ENCODE measurements at places on chromosomes 4 and X.

DNA sequence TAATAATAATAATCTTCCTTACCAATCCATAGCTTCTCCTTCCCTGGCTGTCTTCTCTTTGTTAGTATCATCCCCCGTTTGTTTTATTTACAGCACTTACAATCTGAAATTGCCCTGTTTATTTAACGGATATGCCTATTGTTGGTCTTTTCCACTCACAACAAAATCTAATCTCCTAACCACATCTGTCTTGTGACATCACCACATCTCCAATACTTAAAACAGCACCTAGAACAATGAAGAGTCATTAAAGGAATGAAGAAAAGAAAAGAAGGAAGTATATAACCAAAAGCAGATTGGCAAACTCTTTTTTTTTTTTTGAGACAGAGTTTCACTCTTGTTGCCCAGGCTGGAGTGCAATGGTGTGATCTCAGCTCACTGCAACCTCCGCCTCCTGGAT, 38.7 kb upstream of the JADE1 start:
- DNase-seq = no peak

DNA sequence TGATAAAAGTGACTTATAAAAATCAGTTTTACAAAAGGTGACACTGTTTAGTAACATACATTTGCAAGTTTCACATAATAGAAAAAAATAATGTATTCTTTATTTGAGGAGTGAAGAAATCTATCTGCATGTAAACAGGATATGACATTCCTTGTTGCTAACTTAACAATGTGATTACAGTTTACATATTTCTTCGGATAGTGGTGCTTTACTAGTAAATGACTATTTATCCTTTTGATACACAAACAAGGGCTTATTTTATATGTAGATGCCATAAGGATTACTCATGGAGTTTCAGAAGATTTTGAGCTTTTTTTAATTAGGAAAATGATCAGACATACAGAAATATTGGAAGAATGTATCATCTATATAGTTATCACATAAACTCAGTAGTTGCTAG, 126.5 kb downstream of the SLIT2 start:
- DNase-seq = no peak

DNA sequence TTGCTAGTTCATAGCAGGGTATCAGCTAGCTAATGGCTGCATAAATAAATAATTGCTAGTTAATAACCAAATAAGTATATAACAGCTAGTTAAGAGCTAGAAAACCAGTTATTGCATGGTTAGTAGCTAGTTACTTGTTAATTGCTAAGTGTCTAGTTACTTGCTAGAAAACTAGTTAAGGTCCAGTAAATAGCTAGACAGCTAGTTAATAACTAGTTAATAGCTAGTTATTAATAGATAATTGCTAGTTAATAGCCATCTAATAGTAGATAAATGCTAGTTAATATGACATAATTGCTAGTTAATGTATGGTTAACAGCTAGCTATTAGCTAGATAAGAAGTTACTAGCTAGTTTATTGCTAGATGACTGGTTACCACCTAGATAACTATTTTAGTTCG, 629.9 kb upstream of the CT83 start:
- DNase-seq = no peak

- DNase-seq = peak; percentile 89
Measured at GRCh38 chrX:17792826-17793225, 55.5 kb downstream of the SCML1 start.

DNA sequence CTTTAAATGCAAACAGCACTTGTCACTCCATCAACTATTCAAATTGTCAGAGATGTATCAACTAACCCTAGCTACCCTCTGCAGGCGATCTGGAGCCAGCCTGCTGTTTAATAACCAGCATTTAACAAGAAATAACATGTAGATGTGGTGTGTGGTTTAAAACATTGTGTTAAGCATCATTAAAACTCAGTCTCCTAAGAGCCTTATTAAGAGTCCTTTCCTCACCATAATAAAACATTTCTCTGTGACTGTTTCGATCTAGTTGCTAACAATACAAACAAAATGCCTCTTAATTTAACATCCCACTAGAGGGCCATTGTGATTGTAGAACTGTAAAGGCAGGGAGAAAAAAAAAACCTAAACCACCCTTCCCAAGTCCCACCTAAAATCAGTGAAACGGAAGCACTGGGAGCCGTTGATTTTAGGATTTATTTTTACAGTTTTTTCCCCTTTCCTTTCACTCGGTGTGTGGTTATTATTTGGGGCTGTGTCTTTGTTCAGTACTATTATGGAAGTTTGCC, 708.6 kb downstream of the C4orf33 start:
- DNase-seq = no peak

DNA sequence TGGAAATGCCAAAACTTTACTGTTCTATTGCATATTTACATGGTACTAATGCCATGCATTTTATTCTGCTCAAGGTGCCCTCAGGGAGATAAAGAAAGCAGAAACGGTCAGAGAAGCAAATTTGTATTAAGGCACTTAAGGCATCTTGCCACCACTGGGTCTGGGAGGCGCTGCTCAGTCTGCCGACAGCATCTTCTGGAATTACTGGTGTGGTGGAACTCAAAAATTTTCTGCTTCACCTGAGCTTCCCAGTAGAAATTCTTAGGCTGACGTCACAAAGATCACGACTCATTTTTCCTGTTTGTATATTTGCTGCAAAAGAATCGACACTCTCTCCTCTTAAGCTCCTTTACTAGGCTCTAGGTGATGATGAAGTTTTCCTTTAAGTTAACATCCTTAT, 3.0 kb downstream of the RASSF6 start:
- DNase-seq = no peak

DNA sequence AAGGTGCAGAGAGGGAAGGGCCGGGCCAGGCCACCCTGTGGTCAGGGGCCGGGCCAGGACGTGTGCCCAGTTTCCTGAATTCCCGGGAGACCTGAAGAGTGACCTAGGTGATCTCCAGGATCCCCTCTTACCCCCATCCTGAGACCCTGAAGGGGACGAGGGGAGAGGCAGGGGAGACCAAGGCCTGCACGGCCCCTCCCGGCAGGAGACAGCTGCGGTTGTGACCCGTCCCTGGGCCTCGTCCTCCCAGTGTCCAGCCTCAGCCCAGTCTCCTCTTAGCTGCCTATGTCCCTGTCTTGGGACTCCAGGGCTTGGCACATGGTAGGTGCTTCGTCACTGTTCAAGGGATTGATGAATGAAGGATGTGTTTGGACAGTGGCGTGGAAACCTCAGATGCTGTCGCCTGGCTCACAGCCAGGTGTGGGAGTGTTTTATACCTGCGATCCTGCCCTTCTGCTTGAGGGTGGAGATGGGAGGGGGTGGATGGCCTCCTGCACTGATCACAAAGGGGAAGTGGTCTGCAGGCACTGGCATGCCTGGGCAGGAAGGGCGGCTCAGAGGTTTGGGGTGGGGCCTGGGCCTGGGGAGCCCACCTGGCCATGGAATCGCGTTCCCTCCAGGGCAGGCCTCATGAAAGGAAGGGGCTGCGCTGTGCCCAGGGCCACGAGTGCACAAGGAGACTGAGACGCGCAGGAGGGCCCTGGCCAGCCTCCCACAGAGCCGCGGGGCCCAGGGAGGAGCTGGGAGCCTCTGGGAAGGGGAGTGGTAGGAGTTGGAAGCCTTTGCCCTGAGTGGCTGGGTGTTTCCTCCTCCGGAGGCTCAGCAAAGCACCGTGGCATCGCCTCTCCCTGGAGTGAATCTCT, 6.9 kb downstream of the SH3TC1 start:
- DNase-seq = no peak

GRCh38 chr4:24952667-24953066, 39.8 kb upstream of the CCDC149 start:
- DNase-seq = no peak

DNA sequence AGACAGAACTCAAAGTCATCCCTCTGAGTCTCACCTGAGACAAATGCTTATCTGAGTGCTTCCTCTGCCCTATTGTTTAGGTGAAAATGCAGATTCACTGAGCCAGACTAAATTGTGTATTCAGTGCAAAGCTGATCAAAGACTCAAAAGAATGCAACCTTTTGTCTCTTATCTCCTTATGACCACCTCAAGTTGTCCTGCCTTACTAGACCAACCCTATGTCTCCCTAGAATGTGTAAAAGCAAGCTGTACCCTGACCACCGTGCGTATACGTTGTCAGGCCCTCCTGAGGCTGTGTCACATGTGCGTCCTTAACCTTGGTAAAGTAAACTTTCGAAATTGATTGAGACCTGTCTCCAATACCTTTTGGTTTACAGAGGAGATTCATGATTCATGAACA, 63.6 kb upstream of the SH3RF1 start:
- no peak for DNase-seq

DNA sequence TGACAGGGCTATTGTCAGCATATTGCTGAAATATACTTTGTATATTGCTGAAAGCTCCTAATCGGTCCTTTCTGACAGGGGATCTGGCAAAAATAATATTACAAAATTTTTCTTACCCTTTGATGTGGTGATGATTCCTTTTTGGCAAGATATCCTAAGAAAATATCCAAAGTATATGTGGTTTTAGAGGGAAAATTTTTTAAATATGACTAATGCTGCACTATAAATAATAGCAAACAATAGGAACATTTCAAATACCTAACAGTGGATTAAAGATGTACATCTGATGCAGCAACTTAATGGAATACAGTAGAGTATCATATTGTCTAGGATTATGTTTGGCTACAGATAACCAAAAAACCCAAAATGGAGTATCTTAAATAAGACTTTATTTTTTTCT, 49.6 kb downstream of the RRAGB start:
- no peak for DNase-seq

DNA sequence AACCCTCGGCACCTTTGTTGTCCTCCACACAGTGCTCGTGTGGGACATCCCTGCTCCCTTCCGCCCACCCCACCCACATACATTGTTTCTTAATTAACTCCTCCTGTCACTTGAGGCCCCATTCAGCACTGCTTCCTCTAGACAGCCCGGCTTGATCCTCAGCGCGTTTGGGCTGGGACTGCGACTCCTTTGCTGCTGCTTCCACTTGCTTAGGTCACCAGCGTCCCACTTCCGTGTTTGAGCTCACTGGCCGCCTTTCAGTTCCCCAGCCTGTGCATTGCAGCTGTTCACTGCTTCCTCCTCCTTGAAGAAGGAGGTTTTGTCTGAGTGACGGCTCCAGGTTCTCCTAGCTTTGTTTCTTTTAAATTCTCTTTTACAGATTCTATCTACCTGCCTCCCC, 16.1 kb downstream of the RNF4 start:
- DNase-seq = peak; percentile 35

DNA sequence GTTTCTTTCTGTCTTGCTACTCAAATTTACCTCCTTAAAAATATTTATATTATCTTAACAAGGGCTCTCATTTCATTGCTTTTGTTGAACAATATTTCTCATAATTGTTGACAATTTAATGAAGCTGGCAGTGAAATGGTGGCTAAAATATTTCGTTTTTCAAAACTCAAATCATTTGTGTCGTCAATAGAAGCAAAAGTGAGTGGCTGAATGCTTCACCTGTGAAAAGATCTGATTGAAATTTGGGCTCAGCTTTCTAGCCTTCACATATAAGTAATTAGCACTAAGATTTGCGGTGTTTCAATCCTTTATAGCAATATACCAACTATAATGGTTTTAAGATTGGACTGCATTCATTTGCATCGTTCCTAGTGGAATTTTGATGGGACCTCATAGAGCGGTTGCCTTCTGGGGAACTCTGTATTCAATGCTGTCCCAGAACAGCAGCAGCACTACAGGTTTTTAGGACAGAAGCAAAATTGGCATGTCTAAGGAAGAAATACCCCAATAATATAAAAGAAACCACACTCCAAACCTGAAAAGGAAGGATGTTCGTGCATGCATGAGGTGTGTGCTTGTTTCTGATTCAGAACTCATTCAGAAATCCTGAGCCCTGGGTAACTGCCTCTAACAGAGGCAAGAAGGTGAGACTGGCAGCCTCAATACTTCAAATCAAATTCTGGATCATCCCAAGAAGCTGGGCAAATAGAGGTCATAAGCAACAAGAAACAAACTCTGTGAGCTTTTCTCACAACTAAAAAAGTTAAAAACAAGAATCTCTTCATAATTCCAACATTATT, 2.5 kb downstream of the CXCL1 start:
- no peak for DNase-seq

- DNase-seq = no peak
Measured at GRCh38 chrX:153226344-153227185, 47.5 kb downstream of the MAGEA1 start.

GRCh38 chr4:16472537-16472936, 246.3 kb upstream of the TAPT1 start:
- no peak for DNase-seq

- no peak for DNase-seq
Measured at GRCh38 chr4:2407991-2408342, 10.5 kb downstream of the ZFYVE28 start.

DNA sequence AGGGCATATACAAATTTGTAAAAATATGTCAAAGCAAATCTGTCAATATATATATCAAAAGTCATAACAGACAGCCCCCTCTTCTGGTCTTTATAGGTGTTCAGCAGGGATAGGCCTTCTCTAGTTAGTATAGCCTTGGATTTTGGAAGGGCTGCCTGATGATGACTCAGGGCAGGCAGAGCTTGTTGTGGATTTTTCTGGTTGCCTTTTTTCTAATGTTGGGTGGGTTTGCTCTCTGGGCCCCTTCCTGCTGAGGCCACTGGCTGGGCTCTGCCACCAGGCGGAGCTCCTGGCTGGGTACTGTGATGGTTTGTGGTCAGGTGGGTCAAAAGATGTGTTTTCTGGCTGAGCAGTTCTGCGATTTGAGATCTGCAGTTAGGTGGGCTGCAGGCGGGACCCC, 294.2 kb downstream of the GRIA2 start:
- DNase-seq = no peak

- peak; percentile 8 for DNase-seq
Measured at GRCh38 chrX:153885968-153886903, at the start of gene L1CAM. L1CAM (minus strand) TSS chrX:153886173; CDS start chrX:153875836, 10,337 bp downstream.

DNA sequence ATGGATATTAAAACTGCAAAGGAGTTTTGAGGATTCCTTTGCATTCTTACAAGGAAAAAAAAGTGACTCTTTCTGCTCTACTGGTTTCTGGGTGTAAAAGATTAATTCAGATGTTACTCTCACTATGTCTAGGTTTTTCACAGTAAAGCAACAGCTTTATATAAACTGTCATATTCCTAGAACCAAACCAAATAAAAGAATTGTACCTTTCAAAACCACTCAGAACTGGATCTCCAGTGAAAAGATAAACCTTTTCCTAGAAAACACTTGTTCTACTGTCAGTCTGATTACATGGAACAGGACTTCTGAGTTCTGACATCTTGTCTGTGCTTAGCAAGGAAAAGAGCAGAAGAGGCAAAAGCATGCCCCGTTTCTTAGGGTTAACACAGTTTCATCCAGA, 5.0 kb upstream of the PPID start:
- DNase-seq = no peak

- no peak for DNase-seq
Measured at GRCh38 chr4:57974821-57975220, 864.6 kb upstream of the IGFBP7 start.

- no peak for DNase-seq
Measured at GRCh38 chr4:152609481-152609880, 70.3 kb downstream of the TMEM154 start.

- no peak for DNase-seq
Measured at GRCh38 chrX:109774136-109774535, 41.1 kb upstream of the ACSL4 start.

- no peak for DNase-seq
Measured at GRCh38 chr4:83019794-83020494, 9.3 kb upstream of the LIN54 start.

- no peak for DNase-seq
Measured at GRCh38 chr4:102713096-102713495, 47.7 kb downstream of the MANBA start.
